ENCODE measurements at places on chromosomes 3 and 15.

GRCh38 chr15:84690342-84690741 is 25.6 kb downstream of the SEC11A start:
- DNase-seq, result no peak

DNA sequence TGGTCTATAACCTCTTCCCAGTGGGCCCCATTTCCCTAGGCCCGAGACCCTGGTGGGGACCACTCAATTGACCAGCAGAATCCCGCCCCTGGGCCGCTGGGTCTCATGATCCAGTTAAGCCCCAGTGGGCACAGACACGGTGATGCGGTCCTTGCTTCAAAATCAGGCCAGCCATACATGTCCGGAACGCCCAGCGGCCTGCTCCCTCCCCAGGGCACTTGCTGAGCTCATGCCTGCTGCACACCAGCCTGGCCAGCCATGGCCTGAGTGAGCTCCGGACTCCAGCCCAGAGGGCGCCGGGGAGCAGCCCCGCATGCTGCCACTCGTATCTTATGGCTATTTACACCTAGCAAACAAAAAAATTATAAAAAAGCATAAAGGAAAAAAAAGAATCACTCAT is 34.4 kb upstream of the IQSEC1 start:
- no peak for DNase-seq

GRCh38 chr3:52854013-52854412 is 19.2 kb upstream of the MUSTN1 start:
- no peak for DNase-seq

GRCh38 chr3:42815826-42816225 is 6.6 kb downstream of the ACKR2 start:
- no peak for DNase-seq

DNA sequence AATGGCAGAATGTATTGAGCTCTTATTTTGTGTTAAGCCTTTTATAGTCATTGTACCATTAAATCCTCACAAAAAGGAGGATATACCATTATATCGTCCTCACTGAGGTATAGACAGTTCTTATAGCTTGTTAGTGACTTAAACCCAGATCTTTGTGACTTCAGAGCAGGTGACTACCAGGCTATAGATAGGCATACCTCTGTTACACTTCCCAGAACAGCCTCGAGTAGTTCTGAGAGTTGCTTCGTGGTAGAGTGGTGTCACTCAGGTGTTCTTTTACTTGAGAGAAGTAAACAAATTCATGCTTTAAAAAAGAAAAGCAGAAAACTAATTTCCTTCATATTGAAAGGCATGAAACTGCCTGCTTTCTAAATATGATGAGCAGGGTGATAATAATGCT is 59.9 kb downstream of the SEC22A start:
- DNase-seq, result no peak

DNA sequence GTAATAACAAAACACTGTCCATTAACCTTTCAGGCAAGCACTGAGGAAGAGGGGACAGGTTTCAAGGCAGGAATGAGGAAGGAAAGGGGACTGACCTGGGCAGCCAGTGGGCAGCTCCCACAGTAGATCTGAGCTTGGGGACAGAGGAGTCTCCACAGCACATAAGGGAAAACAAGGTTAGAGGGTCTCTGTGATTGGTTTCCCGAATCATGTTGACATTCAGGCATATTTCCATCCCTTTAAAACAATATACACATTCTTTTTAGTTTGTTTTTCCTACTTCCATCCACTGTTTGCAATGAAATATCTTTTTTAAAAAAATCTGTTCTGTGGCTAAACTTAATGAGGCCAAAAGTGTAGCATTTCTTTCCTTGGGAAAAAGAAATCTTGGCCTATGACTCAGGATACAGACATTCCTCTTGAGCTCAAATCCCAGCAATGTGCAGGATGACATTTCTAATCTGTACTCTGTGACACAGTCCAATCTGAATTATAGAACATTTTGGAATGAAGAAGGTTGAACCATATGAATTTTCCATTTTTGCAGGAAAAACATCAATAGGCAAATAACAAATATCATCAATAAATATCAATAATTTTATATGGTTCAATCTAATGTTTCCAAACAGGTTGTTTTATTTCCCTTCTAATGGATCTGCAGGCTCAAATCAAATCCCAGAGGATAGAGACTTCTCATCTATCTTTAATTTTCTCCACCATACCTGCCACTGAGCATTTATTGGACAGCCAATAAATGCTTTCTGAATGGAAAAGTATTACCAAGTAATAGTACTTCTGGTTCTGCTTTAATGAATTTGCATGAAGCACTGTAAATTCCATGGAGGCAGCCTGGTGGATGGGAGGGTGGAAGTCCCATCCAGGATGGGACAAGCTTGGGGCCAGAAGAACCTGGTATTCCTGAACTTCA is 54.1 kb downstream of the ITGB5 start:
- no peak for DNase-seq

DNA sequence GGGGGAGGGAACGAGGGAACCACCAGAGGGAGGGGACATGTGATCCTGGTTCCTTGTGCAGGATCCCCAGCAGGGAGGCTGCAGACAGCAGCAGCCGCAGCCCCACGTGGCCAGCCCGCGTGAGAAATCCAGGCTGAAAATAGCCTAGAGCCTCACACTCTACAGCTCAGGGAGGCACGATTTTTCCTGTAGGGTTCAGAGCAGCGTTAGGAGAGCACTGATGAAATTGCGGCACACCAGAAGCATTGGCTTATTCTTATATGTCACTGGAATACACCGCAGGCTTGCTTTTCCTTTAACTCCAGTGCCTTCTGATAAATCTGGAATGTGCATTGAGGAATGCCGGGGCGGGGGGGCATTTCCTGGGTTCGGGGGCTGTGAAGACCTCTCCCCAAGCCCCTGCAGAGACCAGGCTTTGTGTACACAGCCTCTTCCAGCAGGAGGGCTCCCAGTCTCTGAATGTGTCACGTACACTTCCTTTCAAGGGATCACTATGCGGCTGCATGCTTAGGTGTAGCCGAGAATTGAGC is 193.0 kb downstream of the ATP10A start:
- no peak for DNase-seq

GRCh38 chr15:48494631-48495030 is 150.9 kb downstream of the FBN1 start:
- no peak for DNase-seq

DNA sequence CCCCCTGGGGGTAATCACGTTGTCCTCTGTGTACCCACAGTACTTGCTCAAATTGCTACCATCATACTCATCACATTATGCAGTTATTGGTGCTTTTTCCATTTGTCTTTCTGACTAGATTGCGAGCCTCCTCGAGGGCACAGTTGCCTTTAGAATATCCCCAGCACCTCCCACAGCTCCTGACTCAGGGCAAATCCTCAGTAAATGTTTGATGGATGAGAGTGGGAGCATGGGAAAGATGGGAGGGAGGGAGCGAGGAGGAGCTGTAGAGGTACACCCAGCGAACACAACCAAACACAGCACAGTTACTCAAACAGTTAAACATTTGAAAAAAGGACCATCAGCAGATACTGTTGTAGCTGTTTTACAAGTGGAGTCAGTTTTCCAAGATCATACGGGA is 27.9 kb downstream of the SIDT1 start:
- DNase-seq, result no peak

- DNase-seq, result no peak
Observed at GRCh38 chr3:150132101-150132749, 161.5 kb upstream of the PFN2 start.

- DNase-seq, result no peak
Observed at GRCh38 chr3:69231929-69232440, 109.6 kb upstream of the LMOD3 start.

DNA sequence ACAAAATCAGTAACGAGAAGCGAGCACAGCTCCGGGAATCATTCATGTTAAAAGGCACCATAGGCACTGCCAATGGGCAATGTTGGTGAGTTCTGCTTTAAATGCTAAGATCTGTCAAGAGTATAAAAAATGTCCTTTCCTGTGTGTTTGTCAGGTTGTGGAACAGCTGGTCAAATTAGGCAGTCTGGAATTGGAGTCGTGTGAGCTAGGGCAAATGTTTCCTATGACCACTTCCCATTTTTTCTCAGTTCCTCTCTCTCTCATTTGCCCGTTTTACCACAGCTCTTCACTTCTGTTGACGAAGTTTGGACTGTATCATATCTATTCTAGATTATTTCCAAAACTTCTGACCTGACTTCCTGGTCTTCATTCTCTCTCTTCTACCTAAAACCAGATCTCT is 60.8 kb upstream of the GOLIM4 start:
- no peak for DNase-seq

GRCh38 chr3:51718547-51719409 is 11.9 kb downstream of the GRM2 start:
- DNase-seq, result no peak

DNA sequence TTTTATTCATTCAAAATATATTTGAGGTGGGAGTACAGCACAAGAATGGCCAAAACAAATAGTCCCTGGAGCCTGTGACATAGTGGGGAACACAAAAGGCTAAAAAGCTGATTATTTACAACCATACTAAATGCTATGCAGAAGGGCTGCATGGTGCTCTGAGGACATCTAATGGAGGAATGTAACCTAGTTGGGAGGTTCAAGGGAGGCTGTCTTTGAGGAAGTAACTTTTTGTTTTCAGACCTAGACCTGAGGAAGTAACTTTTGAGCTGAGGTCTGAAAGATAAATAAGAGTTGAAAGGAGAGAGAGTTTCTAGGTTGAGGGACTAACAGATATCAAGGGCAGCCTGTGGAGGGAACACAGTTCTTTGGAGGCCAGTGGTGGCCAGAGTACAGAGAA is 34.8 kb upstream of the RASA2 start:
- no peak for DNase-seq

DNA sequence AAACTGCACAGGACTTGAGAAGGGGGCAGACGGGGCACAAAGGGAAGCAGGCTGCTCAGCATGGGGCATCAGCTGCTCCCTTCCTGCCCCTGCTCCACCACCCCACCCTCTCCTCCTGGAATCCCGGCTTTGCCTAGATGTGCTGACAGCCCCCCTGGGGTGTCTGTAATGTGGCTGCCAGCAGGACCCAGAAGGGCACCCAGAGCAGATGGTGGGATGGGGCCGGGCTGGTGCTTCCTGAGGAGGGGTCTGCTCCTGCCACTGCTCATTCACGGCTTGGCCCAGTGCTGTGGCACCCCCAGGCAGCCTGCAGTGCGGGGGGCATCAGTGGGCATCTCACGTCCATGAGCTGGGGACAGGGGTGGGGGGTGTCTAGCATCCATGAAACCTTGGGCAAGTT is 10.2 kb downstream of the H1-8 start:
- DNase-seq, result no peak

DNA sequence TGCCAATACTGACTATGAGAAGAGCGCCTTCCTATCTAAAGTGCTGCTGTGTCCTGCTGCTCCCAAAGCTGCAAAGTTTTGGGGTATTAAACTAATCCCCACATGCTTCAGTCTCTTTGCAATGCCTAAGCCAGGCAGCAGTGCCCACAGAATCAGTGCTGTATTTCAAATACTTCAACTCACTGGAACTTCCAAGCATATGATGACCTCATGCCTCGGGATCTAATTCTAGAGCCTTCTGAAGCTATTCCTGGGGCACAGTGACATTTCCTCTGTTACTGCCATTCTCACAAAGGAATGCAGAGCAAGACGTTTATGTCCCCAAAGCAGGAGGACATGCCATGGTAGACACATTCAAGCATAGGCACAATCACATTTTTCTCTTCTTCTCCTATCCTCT is 78.5 kb downstream of the CD200 start:
- DNase-seq, result no peak

- no peak for DNase-seq
Observed at GRCh38 chr3:171480526-171480925, 20.3 kb upstream of the TNIK start.

- no peak for DNase-seq
Observed at GRCh38 chr15:73889762-73890124, 16.4 kb downstream of the TBC1D21 start.

DNA sequence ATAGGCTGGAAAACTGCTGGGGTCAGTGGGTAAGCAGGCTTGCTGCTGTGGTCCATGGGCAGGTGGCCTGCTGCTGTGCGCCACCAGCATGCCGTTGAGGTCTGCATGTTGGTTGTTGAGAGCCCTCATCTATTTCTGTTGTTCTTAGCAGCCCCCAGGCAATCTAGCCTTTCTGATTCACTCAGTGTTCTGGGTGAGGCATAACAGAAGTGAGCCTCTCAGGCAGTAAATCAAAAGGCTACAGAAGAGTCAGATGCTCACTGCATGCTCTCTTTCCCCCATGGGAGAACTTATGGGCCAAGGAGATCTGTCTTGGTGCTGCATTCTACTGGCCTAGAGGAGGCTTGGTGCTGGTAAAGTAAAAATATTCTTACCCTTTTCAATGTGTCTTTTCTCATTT is 67.8 kb upstream of the ATP10A start:
- DNase-seq, result no peak

- no peak for DNase-seq
Observed at GRCh38 chr3:71453822-71454511, 129.6 kb downstream of the FOXP1 start.

GRCh38 chr15:68402432-68403160 is 29.4 kb downstream of the ITGA11 start:
- no peak for DNase-seq

- no peak for DNase-seq
Observed at GRCh38 chr3:50303013-50303815, at the start of gene HYAL1. Gene HYAL1, minus strand, starts transcription at chr3:50303574. Its CDS starts 618 bp downstream, at chr3:50302956.

GRCh38 chr3:7015683-7016440 is 154.9 kb downstream of the GRM7 start:
- no peak for DNase-seq

DNA sequence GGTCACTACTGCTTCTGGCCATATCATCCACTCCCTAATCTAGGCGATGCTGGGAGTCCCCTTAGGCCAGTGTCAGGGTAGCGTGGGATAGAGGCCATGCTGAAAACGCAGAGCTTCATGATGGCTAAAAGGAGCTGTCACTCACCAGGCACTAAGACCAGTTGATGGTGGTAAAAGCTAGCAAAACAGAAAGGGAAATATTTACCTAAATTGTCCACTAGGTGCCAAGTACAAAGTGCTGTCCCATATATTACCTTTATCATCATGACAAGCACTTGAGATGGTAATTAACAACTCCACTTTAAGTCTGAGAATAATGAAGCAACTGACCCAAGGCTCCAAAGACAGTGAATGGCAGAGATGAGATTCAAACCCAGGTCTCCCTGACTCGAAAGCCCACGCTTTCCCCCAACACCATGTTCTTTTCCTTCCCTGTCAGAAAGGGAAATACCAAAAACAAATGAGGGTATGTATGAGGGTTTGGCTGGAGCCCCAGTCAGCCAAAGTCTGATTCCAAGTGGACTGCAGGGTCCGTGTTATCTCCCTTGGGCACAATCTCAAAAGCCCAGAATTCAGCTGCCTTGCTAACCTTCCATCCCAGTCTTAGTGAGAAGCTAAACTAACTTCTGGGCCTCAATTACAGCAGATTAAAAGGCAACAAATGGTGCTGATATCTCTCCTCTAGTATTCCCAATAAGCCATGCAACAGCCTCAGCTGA is 84.7 kb downstream of the RBPMS2 start:
- DNase-seq, result no peak

GRCh38 chr3:100516838-100517237 is 24.4 kb downstream of the TMEM45A start:
- no peak for DNase-seq

- no peak for DNase-seq
Observed at GRCh38 chr3:159761369-159761768, 227.3 kb upstream of the IL12A start.
